ENCODE measurements at places on chromosomes 6 and 20. TPM values are rescaled to one million over a fixed set of nuclear protein-coding genes. Genes with fewer than 3 reads are reported as not detected.
A peak's percentile ranks its signal among the peaks of the same experiment; 100 is the strongest.

DNA sequence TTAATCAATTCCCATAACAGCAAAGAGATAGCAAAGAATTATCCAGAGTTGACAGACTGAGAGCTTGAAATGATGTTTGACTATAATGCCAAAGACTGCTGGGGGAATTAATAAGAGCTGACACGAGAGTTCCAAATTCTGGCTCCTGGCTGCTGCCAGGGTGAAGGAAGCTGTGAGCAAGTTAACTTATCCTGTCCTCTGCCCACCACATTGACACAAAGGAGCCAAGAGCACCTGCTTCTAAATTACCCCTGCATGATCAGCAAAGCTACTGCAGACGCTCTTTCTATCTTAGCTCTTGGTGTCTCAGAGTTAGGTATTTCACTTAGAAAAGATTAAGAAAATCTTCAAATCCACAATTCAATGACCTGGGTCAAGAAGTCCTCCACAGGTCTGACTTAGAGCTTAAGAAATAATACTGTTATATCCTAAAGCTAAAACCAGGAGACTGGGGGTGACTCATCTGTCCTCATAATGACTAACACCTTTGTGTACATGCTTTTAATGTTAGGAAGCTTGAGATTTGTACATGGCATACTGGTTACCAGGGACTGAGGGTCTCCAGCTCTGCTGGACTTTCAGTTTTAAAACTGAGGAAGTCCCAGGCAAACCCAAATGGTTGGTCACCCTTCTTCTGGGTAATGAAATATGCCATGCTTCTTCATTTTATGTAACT, 13.2 kb upstream of the FRK start:
- H3K27me3 ChIP-seq: no peaks in the 10 kb centered on the region
- no peak overlapping the region for H3K27ac ChIP-seq
- no peaks in the 10 kb centered on the region for H3K36me3 ChIP-seq
- H3K4me1 ChIP-seq: no peaks in the 10 kb centered on the region
- H3K4me3 ChIP-seq: no peak overlapping the region

DNA sequence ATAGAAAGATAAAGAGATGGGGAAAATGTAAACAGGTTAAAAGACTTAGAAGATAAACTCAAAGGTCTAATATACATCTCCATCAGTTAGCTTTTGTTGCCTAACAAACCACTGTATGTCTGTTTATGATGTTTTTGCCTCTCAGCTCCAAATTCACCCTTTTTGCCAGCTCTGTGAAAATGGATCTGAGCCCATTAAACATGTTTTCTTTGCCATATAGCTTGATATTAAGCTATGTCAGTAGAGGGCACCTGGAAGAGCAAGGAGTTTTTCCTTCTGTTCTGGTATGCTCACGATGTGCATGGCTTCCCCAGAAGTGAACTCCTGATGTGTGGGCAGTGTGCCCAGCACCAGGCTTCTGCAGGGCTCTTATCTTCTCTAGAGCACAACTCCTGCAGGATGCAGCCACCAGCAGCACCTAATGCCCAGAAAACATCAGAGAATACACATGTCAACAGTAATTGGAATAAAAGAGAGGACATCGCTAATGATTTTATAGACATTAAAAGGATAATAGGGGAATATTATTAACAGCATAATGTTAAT, 14.6 kb upstream of the SNX9 start:
- H3K36me3 ChIP-seq: no peaks in the 10 kb centered on the region
- DNase-seq: no peak
- H3K4me3 ChIP-seq: no peak overlapping the region

GRCh38 chr6:112014483-112014882, 39.4 kb upstream of the CCN6 start:
- H3K4me3 ChIP-seq: no peak overlapping the region
- H3K36me3 ChIP-seq: no peaks in the 10 kb centered on the region
- DNase-seq: no peak
- H3K27me3 ChIP-seq: no peaks in the 10 kb centered on the region
- peaks cover 28% of the 10 kb centered on the region for H3K4me1 ChIP-seq
- H3K27ac ChIP-seq: no peak overlapping the region

DNA sequence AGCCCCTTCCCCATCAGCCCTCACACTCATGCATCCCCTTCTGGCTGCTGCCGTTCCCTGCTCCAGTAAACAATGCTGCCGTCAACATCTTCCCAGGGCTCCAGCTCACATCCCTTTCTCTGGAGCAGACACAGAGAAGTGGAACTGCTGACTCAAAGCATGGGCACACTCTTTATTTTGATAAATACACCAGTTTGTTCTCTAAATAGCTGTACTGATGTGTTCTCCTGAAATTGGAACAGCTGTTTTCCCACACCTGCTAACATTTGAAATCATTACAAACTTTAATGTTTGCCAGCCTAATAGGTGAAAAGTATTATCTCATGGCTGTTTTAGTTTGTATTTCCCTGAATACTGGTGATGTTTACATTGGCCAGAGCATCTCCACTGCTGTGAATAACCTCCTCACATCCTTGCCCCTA, 102.1 kb upstream of the NXT1 start:
- DNase-seq: no peak
- peaks cover 23% of the 10 kb centered on the region for H3K27me3 ChIP-seq
- peaks cover 5% of the 10 kb centered on the region for H3K4me1 ChIP-seq
- H3K36me3 ChIP-seq: no peaks in the 10 kb centered on the region

- no peak for DNase-seq
- H3K4me3 ChIP-seq: no peak overlapping the region
- no peaks in the 10 kb centered on the region for H3K27me3 ChIP-seq
- H3K36me3 ChIP-seq: no peaks in the 10 kb centered on the region
These were observed 662.6 kb downstream of the BCKDHB start for GRCh38 chr6:80769106-80769505.

DNA sequence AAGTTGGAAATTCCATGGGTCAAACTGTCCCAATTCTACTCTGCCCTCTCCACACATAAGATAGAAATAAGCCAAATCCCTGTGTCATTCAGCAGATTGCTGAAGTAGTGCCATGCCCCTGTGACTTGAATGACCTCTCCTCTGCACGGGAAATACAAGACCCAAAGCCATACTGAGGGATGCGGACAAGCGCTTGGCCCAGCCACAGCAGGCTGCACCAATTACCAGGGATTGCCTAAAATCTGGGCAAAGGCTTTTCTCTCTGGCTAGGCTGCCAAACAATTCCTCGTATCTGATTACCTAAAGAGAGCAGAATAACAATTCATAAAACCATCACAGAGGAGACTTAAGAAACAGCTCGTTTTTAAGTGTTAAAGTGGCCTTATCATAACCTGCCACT, 421.8 kb upstream of the JARID2 start:
- no peaks in the 10 kb centered on the region for H3K27me3 ChIP-seq
- no peak overlapping the region for H3K27ac ChIP-seq
- no peaks in the 10 kb centered on the region for H3K36me3 ChIP-seq
- DNase-seq: no peak
- peaks cover 48% of the 10 kb centered on the region for H3K4me1 ChIP-seq

GRCh38 chr20:3077618-3078134, 6.3 kb downstream of the OXT start:
- peaks cover 66% of the 10 kb centered on the region for H3K27me3 ChIP-seq
- H3K27ac ChIP-seq: no peak overlapping the region

DNA sequence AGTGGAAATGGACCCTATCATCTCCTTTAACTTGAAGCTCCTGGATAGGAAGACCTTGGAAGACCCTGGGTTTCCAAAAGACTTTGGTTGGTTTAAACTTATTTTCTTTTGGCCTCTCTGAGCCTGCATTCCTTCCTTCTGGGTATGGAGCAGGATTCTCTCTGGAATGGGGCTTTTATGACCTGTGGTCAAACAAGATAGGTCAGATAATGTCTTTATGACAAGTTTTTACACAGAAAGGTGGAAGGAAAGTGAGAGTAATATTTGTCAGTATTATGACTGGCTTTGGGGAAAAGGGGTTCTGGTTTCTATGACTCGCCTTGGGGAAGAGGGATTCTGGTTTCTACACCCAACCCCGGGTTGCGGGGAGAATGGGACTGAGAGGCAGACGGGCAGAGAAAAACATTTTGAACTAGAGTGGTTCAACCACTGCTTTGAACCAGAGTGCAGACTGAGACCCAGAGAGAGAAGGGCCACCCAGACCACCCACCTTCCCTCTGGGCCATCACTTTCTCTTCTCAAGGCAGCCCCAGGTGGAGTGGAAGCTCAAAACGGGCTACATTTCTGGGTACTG, 37.6 kb upstream of the KCNK5 start:
- no peaks in the 10 kb centered on the region for H3K27me3 ChIP-seq
- H3K4me1 ChIP-seq: no peaks in the 10 kb centered on the region
- no peak overlapping the region for H3K4me3 ChIP-seq
- no peak for DNase-seq
- H3K36me3 ChIP-seq: no peaks in the 10 kb centered on the region

DNA sequence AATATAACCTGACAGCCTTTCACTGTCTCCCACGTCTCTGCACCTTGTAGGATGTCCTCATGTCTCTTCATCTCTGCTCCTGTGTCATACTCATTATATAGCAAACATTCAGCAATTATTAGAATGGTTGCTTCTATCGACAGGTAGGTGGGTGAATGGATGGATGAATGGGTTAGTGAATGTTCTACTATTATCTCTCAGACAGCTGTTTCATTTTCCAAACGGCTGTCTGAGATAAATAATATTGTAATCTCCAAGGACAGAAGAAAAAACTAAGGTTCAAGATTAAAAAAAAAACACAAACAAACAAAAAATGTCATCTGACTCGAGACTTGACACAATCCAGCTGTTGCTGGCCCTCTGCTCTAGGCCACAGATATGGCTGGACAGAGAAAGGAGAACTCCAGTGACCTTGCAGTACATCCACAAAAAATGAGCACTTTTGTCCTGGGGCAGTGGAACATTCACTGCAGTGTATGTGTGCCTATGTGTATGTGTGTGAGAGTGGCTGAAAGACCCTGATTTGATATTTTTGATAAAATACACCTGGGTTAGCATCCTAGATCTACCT, 2.1 kb downstream of the HNF4A start:
- peaks cover 20% of the 10 kb centered on the region for H3K27me3 ChIP-seq
- H3K36me3 ChIP-seq: no peaks in the 10 kb centered on the region
- H3K27ac ChIP-seq: peak overlapping the region; percentile 46

GRCh38 chr20:31913431-31914157, 38.3 kb downstream of the PDRG1 start:
- peak overlapping the region; percentile 4 for H3K27ac ChIP-seq
- no peaks in the 10 kb centered on the region for H3K27me3 ChIP-seq
- H3K36me3 ChIP-seq: no peaks in the 10 kb centered on the region
- H3K4me3 ChIP-seq: no peak overlapping the region

GRCh38 chr6:45658958-45659357, 281.2 kb upstream of the SUPT3H start:
- no peak overlapping the region for H3K4me3 ChIP-seq
- no peak for DNase-seq
- no peaks in the 10 kb centered on the region for H3K36me3 ChIP-seq
- peaks cover 62% of the 10 kb centered on the region for H3K27me3 ChIP-seq
- peaks cover 2% of the 10 kb centered on the region for H3K4me1 ChIP-seq

DNA sequence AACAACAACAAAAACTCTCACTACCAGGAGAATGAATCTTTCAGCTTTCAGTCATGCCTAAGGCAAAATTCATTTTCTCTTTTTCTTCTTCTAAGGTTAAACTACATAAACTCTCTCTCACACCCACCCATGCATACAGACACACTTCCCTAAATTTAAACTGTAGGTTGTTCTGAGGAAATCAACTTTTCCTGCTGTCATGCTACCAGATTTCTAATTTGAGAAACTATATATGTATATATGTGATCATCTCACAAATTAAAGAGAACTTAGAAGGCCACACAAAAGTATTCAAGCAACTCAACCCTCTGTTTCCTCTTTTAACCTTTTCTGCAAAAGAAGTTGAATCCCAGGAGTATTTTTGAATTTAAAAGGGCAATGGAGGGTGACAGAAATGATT, 532.5 kb downstream of the KIF16B start:
- no peaks in the 10 kb centered on the region for H3K27me3 ChIP-seq
- H3K36me3 ChIP-seq: no peaks in the 10 kb centered on the region
- DNase-seq: no peak
- H3K4me1 ChIP-seq: no peaks in the 10 kb centered on the region
- H3K4me3 ChIP-seq: no peak overlapping the region

- DNase-seq: no peak
- peaks cover under 1% of the 10 kb centered on the region for H3K4me1 ChIP-seq
- no peaks in the 10 kb centered on the region for H3K36me3 ChIP-seq
- H3K27ac ChIP-seq: no peak overlapping the region
- no peaks in the 10 kb centered on the region for H3K27me3 ChIP-seq
These were observed 148.3 kb downstream of the TFAP2B start for GRCh38 chr6:50966986-50967385.

GRCh38 chr20:36663031-36663430, 17.0 kb upstream of the SLA2 start:
- no peak for DNase-seq
- H3K4me3 ChIP-seq: no peak overlapping the region
- H3K4me1 ChIP-seq: no peaks in the 10 kb centered on the region
- no peaks in the 10 kb centered on the region for H3K27me3 ChIP-seq
- peaks cover 3% of the 10 kb centered on the region for H3K36me3 ChIP-seq
- H3K27ac ChIP-seq: no peak overlapping the region

DNA sequence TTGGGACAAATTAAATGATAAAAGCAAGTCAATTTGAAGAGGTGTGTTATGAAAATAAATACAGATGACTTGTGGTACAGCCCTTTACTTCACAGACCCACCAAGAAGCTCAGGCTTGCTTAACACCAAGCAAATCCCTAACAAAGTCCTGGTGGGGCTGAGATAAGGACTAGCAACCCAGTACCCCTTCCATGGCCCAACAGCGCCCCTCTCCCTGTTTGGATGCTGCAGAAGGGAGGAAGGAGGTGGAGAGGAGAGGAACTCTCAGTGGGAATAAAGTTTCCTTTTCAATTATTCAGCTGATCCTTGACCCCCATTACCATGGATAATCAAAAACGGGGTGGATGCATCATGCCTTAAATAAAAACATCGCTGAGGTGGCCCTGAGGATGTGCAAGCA, 4.5 kb upstream of the ZNF831 start:
- no peak for DNase-seq
- H3K4me3 ChIP-seq: no peak overlapping the region
- no peak overlapping the region for H3K27ac ChIP-seq
- peaks cover 25% of the 10 kb centered on the region for H3K4me1 ChIP-seq

GRCh38 chr6:131136021-131136786, 937 bp downstream of the AKAP7 start:
- H3K4me1 ChIP-seq: peaks cover 16% of the 10 kb centered on the region
- H3K27ac ChIP-seq: peak overlapping the region; percentile 78
- H3K27me3 ChIP-seq: peaks cover 5% of the 10 kb centered on the region

The FOXQ1 gene
- total RNA-seq: 20.5 TPM

The GLP1R gene
- total RNA-seq: 1.6 TPM

The RNF182 gene
- 2.8 TPM for total RNA-seq

The ARMH2 gene
- total RNA-seq: not detected

The GSTA1 gene
- 175 TPM for total RNA-seq

The NPEPL1 gene
- 25.0 TPM for total RNA-seq

The CAGE1 gene
- not detected for total RNA-seq

The CLPSL1 gene
- total RNA-seq: not detected

The PDE10A gene
- total RNA-seq: 10.8 TPM

The GFRAL gene
- total RNA-seq: not detected

The NFATC2 gene
- 9.5 TPM for total RNA-seq

The C20orf141 gene
- total RNA-seq: not detected

The RAET1L gene
- not detected for total RNA-seq

All from type B pancreatic cell (in vitro differentiated cells).